ENCODE measurements at places on chromosomes 16 and 17.

- no peak for DNase-seq
Observed at GRCh38 chr17:63976702-63977101, 4.0 kb upstream of the SCN4A start.

DNA sequence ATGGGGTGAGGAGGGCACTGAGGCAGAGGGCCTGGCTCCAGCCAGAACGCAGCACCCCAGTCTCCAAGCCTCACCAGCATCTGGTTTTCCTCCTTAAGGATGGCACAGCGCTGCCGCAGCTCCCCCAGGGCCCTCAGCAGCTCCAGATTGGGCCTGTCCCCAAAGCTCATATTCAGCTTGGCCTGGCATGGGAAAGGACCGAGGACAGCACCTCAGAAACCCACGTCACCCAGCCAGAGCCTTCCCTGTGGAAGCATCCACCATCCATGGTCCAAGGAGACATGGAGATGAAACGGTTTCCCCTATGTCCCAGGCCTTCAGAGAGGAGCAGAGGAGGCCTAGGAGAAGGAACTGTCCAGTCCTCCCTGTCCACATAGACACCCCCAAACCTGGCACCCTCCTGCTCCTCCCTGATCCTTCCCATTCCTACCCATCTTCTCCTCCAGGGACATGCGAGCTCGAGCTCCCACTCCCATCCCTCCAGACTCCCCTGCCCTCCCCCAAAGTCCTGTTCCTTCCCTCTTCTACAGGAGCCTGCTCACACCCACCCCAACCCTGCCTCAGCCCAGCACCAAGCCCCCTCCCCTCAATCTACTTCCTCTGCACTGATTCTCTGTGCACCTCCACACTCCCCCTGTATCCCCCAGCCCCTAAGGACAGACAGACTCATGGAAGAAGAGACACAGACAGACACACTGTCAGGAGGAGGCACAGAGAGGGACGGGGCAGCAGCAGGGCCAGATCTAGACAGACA, 1.8 kb downstream of the TSPOAP1 start:
- no peak for DNase-seq

GRCh38 chr17:47618410-47618809, 31.3 kb upstream of the KPNB1 start:
- no peak for DNase-seq

GRCh38 chr17:82217530-82218204, 5.0 kb upstream of the CCDC57 start:
- no peak for DNase-seq

GRCh38 chr16:52547834-52548215, 882 bp upstream of the TOX3 start:
- no peak for DNase-seq

- DNase-seq: peak; percentile 87
Observed at GRCh38 chr16:18983565-18984434, at the start of gene TMC7. Gene TMC7 (plus strand): TSS chr16:18983934. CDS start chr16:18984064, 130 bp downstream.

DNA sequence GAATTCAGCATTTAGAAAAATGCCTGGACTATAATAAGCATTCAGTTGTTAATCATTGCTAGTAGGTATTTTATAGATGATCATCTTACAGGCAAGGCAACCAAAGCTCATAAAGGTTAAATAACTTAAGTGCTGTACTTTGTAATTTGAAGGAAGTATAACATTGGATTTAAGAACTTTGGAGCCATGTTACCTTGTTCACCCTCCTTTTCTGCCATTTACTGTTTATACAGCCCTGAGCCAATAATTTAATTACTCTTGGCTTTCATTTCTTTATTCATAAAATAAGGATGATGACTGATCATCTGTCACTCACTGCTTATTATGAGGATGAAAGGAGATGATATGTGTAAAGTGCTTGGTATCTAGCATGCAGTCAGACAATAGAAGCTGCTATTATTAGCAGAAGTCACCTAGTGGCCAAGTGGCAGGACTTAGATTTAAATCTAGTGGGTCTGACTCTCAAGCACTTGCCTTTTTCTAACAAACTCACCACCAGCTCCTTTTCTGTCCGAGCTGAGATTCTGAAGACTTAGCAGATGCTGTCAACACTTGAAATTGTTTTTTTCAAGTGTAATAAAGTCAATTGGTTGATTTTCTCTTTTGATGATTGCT, 18.3 kb upstream of the DDX52 start:
- no peak for DNase-seq

GRCh38 chr17:77327566-77328464, 187.0 kb downstream of the SEC14L1 start:
- no peak for DNase-seq

- DNase-seq: no peak
Observed at GRCh38 chr17:51298508-51299371, 38.4 kb downstream of the UTP18 start.

DNA sequence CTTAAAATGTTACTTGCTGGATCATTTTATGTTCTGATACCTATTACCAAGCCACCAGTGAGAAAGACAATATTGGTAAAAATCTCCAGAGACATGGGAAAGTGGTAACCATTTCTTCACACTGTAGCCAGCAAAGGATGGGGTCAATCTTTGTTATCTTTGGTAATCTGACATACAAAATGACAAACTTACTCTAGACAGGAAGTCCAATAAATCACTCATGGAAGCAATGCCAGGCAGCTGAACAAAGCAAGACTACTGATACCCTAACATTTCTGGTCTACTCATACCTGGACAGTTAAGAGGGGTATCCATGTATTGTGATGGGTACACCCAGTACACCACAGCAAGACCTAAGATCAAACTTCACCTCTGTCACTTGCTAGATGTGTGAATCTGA, 19.0 kb downstream of the GRB2 start:
- no peak for DNase-seq

GRCh38 chr16:85366031-85366763, 246.9 kb upstream of the GSE1 start:
- DNase-seq: peak; percentile 6

DNA sequence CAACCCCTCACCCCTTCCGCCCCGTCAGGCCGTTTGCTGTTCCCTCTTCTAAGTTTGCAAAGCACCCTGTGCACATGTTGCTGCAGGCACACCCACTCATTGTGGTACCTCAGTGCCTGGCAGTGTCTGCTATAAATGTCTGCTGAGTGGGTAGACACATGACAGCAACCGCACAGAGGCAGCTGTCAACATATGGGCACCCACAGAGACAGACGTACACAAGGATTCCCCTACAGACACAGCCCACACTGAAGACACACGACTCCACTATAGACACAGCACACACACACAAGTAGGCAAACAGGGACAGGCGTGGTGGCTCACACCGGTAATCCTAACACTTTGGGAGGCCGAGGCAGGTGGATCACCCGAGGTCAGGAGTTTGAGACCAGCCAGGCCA, 17.8 kb upstream of the CRK start:
- peak; percentile 35 for DNase-seq
